Aorta (tissue), 5 donors: ENCODE measurements at places on chromosomes 13 and 19.

DNA sequence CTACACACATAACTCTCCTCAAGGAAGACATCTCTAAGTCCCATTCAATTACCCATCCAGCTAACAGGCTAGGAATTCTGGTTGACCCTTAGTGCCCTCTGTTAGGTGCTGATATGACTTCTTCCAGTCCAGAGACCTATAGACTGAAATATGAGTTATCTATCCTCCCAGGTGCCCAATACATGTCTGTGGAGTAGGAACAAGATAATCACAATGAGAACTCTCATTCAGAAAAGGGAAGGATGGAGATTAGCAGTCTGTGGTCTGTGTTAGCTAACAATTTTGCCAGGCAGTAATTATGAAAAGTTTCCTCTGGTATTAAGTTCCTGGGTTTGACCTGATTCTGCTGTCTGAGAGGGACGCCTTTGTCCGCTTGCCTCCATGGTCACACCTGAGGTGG is 44.2 kb upstream of the SLAIN1 start:
- no peak for DNase-seq
- H3K4me3 ChIP-seq: no peak overlapping the region
- no peaks in the 10 kb centered on the region for H3K36me3 ChIP-seq
- no peaks in the 10 kb centered on the region for H3K4me1 ChIP-seq
- H3K27me3 ChIP-seq: no peaks in the 10 kb centered on the region

DNA sequence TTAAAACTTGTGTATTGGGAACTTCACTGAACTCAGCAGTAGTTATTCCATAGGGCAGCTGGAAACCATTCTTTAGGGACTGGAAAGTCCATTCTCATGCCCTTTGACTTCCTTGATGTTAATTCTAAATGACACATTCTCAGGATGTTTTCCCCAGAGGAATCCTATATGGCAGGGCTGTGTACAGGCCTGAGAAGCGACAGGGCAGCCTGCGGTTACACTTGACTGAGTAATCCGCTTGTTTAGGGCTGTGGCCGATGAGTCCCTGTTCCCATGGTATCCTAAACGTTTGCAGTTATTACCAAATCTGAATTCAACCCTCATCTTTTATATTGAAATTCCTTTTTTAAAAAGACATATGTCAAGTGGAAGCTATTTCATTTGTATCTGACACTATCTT is 83.5 kb downstream of the COL4A2 start:
- peaks cover 9% of the 10 kb centered on the region for H3K4me1 ChIP-seq
- no peaks in the 10 kb centered on the region for H3K27me3 ChIP-seq
- H3K27ac ChIP-seq: peak overlapping the region; percentile 10

DNA sequence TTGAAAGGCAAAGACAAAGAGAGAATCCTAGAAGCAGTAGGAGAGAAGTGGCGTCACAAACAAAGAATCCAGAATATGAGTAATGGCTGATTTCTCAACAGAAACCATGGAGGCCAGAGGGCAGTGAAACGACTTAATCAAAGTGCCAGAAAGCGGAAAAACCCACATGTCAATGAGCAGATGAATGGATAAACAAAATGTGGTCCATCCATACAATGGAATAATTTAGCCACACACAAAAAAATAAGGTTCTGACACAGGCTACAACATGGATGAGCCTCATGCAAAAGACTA is 52.2 kb upstream of the RANBP3 start:
- no peak overlapping the region for H3K27ac ChIP-seq
- no peak overlapping the region for H3K4me3 ChIP-seq
- DNase-seq: no peak
- no peaks in the 10 kb centered on the region for H3K27me3 ChIP-seq

- H3K27ac ChIP-seq: no peak overlapping the region
- H3K4me3 ChIP-seq: no peak overlapping the region
- no peaks in the 10 kb centered on the region for H3K36me3 ChIP-seq
- no peaks in the 10 kb centered on the region for H3K4me1 ChIP-seq
Measured at GRCh38 chr19:11578258-11579142, 1.1 kb upstream of the ACP5 start.

GRCh38 chr13:50378509-50379044 is 363.3 kb downstream of the KCNRG start:
- H3K36me3 ChIP-seq: no peaks in the 10 kb centered on the region
- H3K27ac ChIP-seq: no peak overlapping the region
- no peaks in the 10 kb centered on the region for H3K27me3 ChIP-seq
- H3K4me3 ChIP-seq: no peak overlapping the region
- no peaks in the 10 kb centered on the region for H3K4me1 ChIP-seq

DNA sequence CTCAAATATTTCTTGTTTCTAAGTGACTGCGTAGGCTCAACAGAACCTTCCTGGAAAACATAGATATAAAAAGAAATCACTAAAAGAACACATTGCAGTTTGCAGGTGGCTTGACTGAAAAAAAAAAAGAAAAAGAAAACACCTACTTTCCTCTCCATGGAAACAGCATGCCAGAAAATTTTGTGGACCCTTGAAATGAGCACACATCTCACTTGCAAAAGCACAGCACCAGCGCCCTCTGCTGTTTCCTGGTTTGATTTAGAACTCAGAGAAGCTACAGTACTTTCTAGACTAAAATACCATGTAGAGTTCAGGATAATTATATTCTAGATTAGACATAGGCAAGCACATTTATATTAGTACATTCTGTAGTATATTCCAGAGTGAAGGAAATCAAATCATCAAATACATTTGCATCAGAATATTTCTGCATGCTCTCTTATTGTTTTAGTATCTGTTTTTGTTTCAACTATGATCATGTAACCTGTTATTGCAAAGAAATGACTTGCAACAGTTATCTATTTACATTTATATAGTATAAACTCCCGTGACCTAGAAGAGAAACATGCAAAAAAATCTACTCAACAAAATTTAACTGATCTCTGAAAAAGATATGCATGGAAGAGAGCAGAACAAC is 22.3 kb upstream of the XPO4 start:
- no peak overlapping the region for H3K27ac ChIP-seq
- no peak overlapping the region for H3K4me3 ChIP-seq
- H3K36me3 ChIP-seq: no peaks in the 10 kb centered on the region

DNA sequence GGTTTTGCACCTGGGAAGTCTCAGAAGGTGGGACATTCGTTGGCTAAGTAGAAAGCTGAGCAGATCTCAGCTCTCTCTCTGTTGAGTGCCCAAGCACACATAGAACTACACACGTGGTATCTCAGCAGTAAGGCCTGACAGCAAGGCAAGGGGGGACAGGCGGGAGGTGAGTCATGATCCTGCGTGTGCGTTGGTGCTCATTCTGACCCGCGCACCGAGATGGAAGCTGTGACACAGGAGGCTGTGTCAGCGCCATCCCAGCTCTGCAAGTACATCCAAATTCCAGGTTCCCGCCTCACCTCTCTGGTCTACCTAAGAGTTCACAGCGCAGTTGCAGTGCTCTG is 135.7 kb downstream of the USP12 start:
- no peaks in the 10 kb centered on the region for H3K4me1 ChIP-seq
- peaks cover 1% of the 10 kb centered on the region for H3K27me3 ChIP-seq
- H3K36me3 ChIP-seq: no peaks in the 10 kb centered on the region
- no peak overlapping the region for H3K27ac ChIP-seq
- H3K4me3 ChIP-seq: no peak overlapping the region

GRCh38 chr19:38017401-38018151 is 110.6 kb downstream of the SIPA1L3 start:
- H3K4me1 ChIP-seq: no peaks in the 10 kb centered on the region
- no peak overlapping the region for H3K4me3 ChIP-seq
- DNase-seq: no peak
- H3K27ac ChIP-seq: no peak overlapping the region
- no peaks in the 10 kb centered on the region for H3K36me3 ChIP-seq

DNA sequence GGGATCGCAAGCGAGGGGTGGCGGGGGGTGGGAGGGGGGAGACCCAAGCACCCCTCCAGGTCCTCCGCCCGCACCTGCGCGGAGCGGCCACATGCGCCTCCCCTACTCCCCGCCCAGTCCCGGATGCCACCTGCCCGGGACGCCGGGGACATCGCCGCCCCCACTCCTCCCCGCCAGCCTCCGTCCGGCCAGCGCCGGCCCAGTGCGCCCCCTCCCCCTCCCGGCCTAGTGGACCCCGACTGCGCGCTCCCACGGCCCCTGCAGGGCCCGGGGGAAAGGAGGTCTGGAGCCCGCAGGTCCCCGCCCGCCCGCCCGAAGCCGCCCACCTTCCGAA is 263 bp downstream of the RHPN2 start:
- no peaks in the 10 kb centered on the region for H3K4me1 ChIP-seq
- peaks cover 1% of the 10 kb centered on the region for H3K27me3 ChIP-seq
- H3K4me3 ChIP-seq: peak overlapping the region; percentile 62
- no peak overlapping the region for H3K27ac ChIP-seq
- no peak for DNase-seq

DNA sequence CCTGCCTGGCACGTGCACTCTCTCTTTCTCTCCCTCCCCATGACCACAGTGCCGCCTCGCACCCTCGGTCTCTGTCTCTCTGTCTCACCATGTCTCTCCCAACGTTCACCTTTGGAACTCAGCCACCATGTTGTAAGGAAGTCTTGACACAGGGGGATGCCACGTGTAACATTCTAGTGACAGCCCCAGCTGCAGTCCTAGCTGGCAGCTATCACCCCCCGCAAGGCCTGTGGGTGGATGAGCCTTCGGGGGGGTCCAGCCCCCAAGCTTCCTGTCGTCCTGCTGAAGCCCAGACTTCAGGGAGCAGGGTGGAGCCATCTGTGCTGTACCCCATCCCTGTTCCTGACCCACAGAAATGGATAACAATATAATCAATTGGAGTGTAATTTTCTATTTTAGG is 118.5 kb downstream of the SOX1 start:
- no peaks in the 10 kb centered on the region for H3K36me3 ChIP-seq
- no peak overlapping the region for H3K27ac ChIP-seq
- no peak overlapping the region for H3K4me3 ChIP-seq

DNA sequence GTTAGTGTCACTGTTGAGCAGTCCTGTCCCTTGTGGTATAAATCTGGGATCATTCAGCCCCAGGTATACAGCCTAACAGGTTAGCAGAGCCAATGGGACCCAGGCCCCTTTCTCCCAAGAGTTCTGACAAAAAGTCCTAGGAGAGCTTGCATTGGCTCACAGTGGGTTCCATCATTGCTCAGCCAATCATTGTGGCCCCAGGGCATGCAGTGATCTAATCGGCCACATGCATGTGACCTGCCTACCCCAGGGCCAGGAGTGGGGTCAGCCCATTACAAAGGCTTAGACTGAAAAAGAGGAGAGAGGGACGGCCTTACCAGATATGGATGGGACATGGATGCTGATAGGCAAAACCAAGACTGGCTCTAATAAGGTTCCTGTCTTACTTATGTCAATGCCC is 41.1 kb downstream of the SPTBN4 start:
- H3K27me3 ChIP-seq: no peaks in the 10 kb centered on the region
- H3K36me3 ChIP-seq: no peaks in the 10 kb centered on the region
- no peak overlapping the region for H3K27ac ChIP-seq
- H3K4me3 ChIP-seq: no peak overlapping the region
- no peaks in the 10 kb centered on the region for H3K4me1 ChIP-seq

- DNase-seq: no peak
- no peaks in the 10 kb centered on the region for H3K36me3 ChIP-seq
- H3K27ac ChIP-seq: no peak overlapping the region
- H3K27me3 ChIP-seq: no peaks in the 10 kb centered on the region
- H3K4me1 ChIP-seq: no peaks in the 10 kb centered on the region
Measured at GRCh38 chr19:49327878-49328544, 3.0 kb upstream of the SLC6A16 start.

DNA sequence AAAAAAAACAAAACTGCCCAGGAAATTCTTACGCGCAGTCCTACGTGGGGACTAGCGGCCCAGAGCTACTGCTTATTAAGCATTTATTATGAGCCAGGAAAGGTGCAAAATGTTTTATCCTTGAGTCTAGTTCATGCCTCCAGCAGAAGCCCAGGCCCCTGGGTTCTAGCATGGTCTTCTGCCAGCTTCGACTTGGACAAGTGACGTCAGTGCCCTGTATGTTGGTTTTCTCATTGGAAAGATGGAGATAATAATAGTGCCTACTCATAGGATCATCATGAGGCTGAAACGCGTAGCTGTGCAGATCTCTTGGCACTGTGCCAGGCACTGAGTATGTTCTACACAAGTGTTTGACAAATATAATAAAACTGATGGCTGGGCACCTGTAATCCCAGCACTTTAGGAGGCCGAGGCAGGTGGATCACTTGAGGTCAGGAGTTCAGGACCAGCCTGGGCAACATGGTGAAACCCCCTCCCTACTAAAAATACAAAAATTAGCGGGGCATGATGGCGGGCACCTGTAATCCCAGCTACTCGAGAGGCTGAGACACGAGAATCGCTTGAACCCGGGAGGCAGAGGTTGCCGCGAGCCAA is 12.4 kb upstream of the SULT2B1 start:
- H3K27ac ChIP-seq: no peak overlapping the region
- no peaks in the 10 kb centered on the region for H3K27me3 ChIP-seq
- DNase-seq: no peak
- H3K4me1 ChIP-seq: no peaks in the 10 kb centered on the region

DNA sequence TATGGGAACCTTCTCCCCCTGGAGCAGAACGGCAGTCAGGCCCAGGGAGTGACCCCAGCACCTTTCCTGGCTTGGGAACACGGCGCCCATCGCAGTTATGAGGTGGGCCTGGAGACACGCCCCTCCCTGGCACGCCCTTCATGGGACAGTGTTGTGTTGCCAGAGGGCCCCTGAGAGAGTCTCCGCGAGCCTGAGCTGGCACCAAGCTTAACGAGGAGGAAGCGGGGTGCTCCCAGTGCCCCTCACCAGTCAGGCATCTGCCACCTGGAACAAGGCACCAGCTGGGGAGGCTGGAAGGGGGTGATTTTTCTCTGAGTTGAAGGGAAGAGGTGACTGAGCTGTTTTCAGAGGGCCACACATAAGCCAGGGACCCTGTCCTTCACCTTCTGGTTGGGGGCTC is 180.6 kb downstream of the KDM4B start:
- no peaks in the 10 kb centered on the region for H3K27me3 ChIP-seq
- no peak overlapping the region for H3K27ac ChIP-seq
- DNase-seq: no peak
- no peak overlapping the region for H3K4me3 ChIP-seq
- no peaks in the 10 kb centered on the region for H3K4me1 ChIP-seq

DNA sequence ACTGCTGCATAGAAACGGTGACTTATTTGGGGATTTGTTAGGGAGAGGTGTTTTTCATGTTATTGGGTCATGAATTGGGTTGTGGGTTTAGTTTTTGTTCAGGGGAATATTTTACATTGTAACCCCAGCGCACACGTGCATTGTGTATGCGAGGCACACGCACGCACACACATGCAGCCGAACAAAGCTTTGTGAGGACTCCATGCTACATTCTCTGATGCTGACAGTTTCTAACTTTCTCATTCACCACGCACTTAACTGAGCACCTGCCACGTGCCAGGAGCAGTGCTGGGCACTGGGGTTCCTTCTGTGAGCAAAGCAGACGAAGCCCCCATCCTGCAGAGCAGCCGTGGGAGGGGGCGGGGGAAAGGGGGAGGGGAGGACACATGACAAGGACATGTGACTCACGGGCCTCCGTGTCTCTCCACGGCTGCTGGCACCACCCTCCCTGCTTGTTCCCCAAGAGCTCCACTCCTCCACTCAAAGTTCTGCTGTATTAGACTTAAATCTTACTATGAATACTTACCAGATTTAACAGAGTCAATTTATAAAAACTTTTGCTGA is 55.6 kb downstream of the SLC7A9 start:
- no peaks in the 10 kb centered on the region for H3K27me3 ChIP-seq
- no peaks in the 10 kb centered on the region for H3K36me3 ChIP-seq
- no peaks in the 10 kb centered on the region for H3K4me1 ChIP-seq
- no peak overlapping the region for H3K27ac ChIP-seq

- DNase-seq: no peak
- no peaks in the 10 kb centered on the region for H3K4me1 ChIP-seq
- no peaks in the 10 kb centered on the region for H3K36me3 ChIP-seq
- no peaks in the 10 kb centered on the region for H3K27me3 ChIP-seq
- no peak overlapping the region for H3K4me3 ChIP-seq
- H3K27ac ChIP-seq: no peak overlapping the region
Measured at GRCh38 chr13:73464758-73465616, 406.2 kb downstream of the KLF5 start.
